ENCODE measurements at places on chromosomes 5 and 9.
A peak's percentile ranks its signal among the peaks of the same experiment; 100 is the strongest.

- no peak for DNase-seq
Observed at GRCh38 chr5:152151113-152151512, 226.5 kb upstream of the GLRA1 start.

DNA sequence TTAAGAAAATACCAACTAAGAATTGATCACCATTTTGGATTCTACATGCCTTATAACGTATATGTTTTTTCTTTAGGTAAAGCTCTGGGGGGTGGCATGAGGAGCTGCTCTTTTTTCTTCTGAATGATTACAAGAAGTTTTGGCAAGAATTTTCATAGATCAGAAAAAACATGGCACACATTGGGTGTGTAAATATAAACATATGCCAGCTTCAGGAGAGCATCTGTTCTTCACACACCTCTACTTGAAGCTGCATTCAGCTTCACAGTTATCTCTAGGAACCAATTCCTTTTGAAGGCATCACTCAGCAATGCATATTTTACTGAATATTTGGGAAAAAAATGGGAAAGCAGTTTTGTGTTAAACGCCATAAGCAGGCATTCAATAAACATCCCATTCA lies 122.7 kb upstream of the GHR start:
- no peak for DNase-seq

DNA sequence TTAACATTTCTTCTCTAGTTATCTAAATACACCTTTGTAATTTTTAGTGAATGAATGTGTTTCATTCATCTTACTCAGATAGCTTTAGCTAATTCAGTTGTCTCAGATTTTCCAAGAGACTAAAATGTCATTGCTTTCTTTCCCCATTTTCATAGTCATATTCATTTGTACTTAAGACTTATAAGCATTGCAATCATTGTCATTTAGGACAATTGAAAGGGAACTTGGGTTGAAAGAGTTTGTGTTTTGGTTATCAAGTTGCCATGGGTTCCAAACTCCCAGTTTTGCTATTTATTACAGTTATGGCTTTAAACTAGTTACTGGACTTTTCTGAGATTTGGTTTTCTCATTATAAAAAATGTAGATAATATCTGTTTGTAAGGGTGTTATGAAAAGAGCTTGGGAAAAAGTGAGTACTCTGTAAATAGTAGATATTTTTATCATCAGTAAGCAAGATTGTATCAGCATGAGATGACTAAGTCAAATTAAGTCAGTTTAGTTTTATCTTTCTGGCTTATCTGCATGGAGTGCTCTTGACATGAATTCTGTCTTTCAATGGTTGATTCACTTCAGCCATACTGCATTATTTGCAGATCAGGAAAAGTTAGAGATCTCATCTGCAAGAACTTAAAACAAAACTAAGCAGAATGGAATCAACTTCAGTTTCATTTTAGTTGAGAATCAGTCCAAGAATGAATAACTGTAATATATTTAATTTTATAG lies 107.5 kb downstream of the PBX3 start:
- DNase-seq, result no peak

- DNase-seq, result no peak
Observed at GRCh38 chr5:77709340-77709739, 66.8 kb downstream of the TBCA start.

- DNase-seq, result no peak
Observed at GRCh38 chr5:100974082-100974481, 71.0 kb upstream of the ST8SIA4 start.

- DNase-seq, result no peak
Observed at GRCh38 chr9:95023217-95024003, 294.1 kb downstream of the FANCC start.

- DNase-seq, result no peak
Observed at GRCh38 chr9:98854266-98854665, 46.8 kb downstream of the GALNT12 start.

DNA sequence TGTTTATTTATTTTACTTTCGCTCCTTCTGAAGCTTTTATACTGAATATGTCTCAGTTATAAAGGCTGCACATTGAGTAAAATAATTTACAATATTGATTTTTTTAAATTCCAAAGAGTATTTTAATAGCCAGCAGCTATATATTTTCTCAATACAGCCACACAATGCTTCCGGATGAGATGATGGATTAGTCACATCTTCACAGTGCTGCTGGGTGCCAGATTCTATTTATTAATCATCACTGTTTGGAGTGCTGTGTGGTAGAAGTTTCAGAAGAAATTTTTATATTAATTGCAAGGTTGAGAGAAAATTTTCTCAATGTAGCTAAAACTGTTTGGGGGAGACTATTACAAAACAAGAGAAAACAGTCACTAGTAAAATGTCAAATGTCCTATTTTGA lies 989.8 kb downstream of the TLE4 start:
- no peak for DNase-seq

GRCh38 chr9:9938432-9938831 lies 674.4 kb downstream of the PTPRD start:
- no peak for DNase-seq

- DNase-seq, result no peak
Observed at GRCh38 chr5:79423296-79423695, 90.6 kb downstream of the HOMER1 start.

DNA sequence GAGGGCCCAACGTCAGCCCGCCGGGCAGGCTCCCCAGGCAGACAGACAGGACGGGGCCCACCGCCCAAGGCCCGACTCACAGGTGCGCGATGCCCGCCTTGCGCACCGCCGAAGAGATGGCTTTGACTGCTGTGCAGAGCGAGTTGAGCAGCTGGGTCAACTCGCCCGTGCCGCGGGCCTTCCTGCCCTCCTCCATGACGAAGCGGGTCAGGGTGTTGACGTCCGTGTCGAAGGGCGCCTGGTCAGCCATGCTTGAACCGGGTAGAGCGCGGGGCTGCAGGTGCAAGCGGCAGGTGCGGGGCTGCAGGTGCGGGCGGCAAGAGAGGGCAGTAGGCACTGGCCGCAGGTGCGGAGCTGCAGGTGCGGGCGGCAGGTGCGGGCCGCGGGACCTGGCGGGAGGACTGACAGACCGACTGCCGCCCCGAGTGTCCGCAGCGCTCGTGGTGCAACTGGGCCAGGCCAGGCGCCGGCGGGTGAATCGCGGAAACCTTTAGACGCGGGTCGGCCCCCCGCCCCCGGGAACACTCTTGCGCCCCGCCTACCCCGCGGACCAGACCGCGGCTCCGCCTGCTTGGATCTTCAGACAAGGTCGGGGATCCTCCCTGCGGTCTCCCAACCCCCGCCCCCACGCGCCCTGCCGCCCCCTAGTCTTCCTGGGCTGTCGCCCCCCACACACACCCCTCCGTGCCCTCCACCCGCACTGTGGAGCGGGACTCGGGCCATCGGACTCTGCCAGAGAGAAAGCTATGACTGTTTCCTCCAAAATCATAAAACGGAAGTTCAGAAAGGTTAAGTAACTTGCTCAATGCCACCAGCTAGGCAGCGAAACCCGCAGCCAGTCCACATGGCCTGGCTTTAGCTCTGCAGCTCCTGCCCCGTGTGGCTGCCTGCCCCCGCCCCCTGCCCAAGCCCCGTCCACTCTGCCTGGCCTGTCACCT lies at the start of gene FBP1:
TSS of gene FBP1 (minus strand) at position 458 of the 938 bp plus-strand sequence. CDS start at position 250, 208 bp downstream.
- DNase-seq, result no peak

DNA sequence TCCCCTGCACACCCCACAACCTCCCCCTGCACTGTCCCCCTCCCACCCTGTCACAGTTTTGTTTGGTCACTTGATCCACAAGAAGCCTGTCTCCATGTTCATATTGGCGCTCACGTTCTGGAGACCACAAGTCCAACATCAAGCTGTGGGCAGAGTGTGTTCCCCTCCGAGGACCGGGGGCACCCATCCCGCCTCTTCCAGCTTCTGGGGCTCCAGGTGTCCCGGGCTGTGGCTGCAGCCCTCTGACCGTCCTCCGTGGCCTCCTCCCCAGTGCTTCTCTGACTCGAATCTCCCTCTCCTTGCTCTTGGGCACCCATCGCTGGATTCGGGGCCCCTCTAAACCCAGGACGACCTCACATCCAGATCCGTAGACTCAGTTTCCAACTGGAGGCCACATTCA lies 49.2 kb downstream of the PLEKHG4B start:
- no peak for DNase-seq

GRCh38 chr9:128987805-128988204 lies 40.3 kb downstream of the NUP188 start:
- DNase-seq, result no peak

- DNase-seq, result no peak
Observed at GRCh38 chr5:124536333-124536732, 210.1 kb downstream of the ZNF608 start.

- no peak for DNase-seq
Observed at GRCh38 chr5:137336565-137337120, 162.5 kb downstream of the SPOCK1 start.

DNA sequence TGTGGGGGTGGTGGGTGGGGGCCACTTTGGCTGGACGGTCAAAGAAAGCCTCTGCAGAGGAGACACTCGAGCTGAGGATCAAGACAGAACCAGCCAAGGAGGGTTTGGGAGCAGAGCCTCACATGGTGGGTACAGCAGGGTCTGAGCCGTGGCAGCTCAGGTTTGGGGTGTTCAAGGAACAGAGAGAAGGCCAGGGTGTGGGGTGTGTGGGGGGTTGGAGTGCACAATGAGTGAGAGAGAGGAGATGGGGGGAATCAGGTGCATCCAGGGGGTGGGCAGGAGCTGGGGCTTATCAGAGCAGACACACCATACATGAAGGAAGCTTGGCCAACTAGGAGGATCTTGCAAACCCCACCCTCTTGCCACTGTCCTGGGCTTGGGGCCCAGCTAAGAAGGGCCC lies 140.0 kb downstream of the NSG2 start:
- no peak for DNase-seq

GRCh38 chr5:106843812-106844416 lies 826.8 kb downstream of the EFNA5 start:
- DNase-seq, result no peak

GRCh38 chr9:6819112-6819511 lies 61.3 kb downstream of the KDM4C start:
- DNase-seq, result no peak

DNA sequence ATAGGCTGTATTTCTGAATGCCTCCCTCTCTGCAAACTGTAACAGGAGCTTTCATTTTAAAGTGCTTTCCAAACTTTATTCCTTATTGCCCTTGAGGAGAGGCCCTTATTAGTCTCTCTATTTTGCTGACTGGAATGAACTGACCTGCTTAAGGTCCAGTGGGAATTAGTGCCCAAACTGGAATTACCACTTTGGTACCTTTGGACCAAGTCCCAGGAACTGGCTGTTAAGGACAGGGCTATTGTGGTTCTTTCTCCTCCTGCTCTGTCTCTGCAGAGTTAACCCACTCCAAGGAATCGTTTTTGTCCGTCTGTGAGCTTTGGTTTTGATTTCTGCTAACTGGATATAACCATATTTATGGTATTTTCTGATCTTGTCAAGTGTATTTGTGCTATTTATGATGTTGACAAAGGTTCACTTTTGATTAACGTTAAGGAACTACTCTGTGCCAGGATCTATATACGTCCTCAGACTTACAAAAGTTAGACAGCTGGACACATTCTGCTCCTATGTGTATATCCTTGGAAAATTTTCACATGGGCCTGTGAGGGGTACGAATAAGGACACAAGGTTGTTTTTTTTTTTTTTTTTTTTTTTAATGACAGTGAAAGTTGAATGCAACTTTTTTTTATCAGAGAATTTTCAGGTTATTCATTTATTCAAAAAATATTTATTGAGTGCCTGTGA lies 189.1 kb upstream of the ANKRD55 start:
- DNase-seq, result no peak

DNA sequence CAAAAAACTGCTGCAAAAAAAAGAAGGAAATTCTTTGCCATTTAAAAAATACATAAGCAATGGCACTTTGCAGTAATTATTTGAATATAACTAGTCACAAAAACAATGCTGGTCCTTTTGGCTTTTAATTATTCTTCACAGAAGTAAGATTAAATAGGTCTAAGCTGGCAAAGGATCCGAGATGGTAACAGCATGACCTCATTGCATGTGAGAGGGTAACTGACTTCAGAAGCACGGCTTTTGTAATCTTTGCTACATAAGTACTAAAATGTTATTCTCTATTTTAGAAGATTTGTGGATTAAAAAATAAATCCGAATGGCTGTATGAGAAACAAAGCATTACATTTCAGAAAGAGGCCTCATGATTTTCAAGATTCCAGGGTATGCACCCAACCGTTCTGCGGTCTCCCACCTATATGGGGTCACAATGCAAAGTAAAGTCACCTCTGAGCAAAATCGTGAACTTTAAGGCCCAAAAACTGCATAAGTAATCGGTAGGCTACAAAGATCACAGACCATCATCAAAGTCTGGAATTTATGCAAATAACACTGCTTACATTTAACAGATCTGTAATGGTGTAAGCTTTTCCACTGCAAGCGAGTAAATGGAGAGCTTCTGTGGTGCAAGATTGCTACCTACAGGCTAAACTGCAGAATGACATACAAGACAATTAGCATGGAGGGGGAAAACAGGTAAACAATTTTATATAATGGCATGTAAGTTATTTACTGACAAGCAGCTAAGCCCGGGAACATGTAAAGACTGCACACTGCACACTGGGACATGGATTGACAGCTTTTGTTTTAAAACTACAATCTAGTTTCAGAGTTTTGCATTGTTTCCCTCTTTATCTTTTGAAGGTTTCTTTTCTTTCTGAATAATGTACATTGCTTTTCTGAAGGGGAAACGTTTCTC lies 231.6 kb downstream of the SLF1 start:
- peak; percentile 8 for DNase-seq
